ENCODE measurements at places on chromosomes 3 and 15.

- DNase-seq: no peak
Measured at GRCh38 chr15:26691249-26691648, 81.6 kb downstream of the GABRB3 start.

- peak; percentile 59 for DNase-seq
Measured at GRCh38 chr3:66411474-66411873, 89.3 kb downstream of the LRIG1 start.

DNA sequence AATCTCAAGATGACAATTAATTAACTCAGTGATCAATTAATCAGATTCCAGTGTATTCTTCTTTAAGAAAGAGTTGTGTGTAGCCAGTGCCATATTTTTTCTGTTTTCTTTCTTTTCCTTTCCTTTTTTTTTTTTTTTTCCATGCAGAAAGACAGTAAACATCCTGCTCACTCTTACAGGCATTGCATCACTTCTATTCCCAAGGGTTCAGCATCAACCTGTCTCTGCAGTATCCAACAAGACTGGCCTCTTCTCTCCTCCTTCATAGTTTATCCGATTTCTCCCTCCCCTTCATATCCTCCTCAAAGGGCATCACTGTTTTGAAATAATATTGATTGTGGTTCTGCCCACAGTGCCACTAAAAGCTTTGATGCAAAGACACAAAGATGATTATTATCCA, 17.0 kb upstream of the SLC9A9 start:
- no peak for DNase-seq

DNA sequence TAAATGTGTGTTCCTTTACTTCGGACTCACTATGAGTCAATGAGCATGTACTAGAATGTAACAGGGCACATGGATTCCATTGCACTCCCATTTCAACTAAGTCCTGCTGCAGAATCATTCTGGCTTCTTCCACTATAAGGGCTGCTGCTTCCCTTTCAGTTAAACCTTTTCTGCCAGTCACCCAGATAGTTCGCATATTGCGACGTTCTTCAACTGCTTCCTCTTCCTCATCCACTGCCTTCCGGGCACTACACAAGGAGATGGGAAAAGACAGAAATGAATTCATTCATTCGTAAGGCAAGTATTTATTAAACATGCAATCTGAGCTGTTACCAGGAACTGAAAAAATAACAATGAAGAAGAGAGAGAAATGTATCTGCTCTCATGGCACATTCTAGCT, 55.6 kb downstream of the POLQ start:
- no peak for DNase-seq

DNA sequence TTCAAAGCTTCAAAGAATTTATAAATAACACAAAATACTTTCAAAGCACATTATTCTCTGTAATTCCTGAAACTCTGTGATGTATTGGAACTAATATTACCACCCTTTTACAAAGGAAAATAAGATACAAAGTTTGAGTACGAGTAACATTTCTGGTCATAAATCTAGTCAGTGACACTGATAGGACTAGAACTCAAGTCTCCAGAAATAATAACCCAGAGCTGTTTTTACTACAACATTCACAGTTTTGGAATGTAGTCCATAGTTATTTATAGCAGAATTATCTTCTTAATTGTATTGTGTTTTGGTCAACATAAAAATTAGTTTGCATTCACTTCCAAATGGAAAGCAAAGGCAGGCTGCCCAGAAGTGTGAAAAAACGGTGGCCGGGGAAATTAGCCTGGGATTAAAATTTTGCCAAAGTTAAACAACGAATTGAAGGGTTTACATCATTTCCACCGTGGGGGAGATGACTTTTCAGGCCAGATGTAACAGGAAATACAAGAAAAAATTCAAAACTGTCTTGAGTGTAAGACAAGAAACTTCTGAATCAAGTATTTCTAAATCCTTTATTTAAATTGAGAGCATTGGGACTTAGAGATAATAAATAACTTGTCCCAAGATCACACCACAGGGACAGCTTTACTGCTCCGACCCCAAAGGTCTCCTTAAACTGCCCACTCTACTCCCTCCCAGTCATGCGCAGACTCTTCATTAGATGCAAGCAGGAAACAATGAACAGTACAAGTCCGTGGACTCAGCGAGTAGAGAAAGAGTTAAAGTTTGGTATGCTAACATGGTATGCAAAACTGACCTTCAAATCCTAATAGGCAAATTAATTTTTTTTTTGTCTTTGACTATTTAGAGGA, 74.3 kb upstream of the VGLL4 start:
- peak; percentile 79 for DNase-seq

GRCh38 chr3:27521179-27521871, 37.1 kb upstream of the SLC4A7 start:
- peak; percentile 90 for DNase-seq

DNA sequence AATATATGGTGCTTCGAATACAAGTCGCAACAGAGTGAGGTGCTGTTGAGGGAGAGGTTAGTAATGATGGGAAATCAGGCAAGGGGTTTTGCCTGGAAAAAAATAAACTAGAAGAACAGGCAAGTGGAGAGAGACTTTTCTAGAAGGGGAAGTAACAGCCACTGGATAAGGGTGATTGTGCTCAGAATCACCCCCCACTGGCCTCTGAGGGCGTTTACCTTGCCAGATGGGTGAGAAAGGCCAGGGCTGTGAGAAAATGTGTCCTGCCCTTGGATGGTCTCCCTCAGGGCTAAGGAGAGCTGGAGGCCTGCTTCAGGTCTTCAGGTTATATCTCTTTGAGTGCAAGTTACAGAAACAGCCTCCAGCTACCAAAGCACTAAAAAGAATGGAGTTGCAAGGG, 151.8 kb downstream of the MEX3B start:
- no peak for DNase-seq

- DNase-seq: no peak
Measured at GRCh38 chr3:10713656-10714055, 102.4 kb upstream of the SLC6A11 start.

- no peak for DNase-seq
Measured at GRCh38 chr3:188791311-188791710, 380.5 kb upstream of the TPRG1 start.

DNA sequence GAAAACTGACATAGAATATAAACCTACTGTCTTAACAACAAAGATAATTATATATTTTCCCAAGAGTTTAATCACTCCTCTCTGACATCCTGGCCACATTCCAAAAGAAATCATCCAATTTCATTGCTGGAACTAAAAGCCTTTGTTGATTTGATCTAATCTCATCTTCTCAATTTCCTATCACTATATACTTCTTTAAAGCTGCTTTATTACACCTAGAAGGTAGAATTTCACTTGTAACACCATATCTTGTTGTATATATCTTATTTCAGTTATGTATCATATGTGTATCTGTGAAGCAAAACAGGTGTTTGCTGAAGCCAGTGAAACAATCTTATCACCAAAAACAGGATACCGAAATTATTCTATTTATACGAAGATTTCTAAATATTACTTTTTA, 740.2 kb downstream of the ROBO1 start:
- DNase-seq: no peak

- no peak for DNase-seq
Measured at GRCh38 chr3:53146319-53146891, 14.6 kb upstream of the PRKCD start.

Data from muscle of back (tissue), 13 donors.